ENCODE measurements at places on chromosomes 16 and 17. TPM values are rescaled to one million over a fixed set of nuclear protein-coding genes. Genes with fewer than 3 reads are reported as not detected.

HASPIN gene
- 9.0 TPM for total RNA-seq

EPN3 gene
- total RNA-seq: not detected

LITAF gene
- total RNA-seq: 130 TPM

CMTM2 gene
- not detected for total RNA-seq

MT4 gene
- total RNA-seq: not detected

CCDC144A gene
- not detected for total RNA-seq

CBFA2T3 gene
- not detected for total RNA-seq

FA2H gene
- 0.08 TPM for total RNA-seq

LRRC46 gene
- total RNA-seq: not detected

AGRP gene
- not detected for total RNA-seq

CHD9 gene
- total RNA-seq: 20.3 TPM

HYDIN gene
- total RNA-seq: 0.50 TPM

DOC2B gene
- total RNA-seq: 0.64 TPM

SHBG gene
- 0.82 TPM for total RNA-seq

LRRC36 gene
- total RNA-seq: 1.1 TPM

Data from SK-MEL-5 (cell line).